Tongue (tissue), 3 donors: ENCODE measurements at places on chromosomes 13 and 19.

- DNase-seq: no peak
Observed at GRCh38 chr19:47704024-47704423, 9.2 kb upstream of the EHD2 start.

GRCh38 chr19:3684817-3685410 is 15.4 kb downstream of the PIP5K1C start:
- DNase-seq: no peak

DNA sequence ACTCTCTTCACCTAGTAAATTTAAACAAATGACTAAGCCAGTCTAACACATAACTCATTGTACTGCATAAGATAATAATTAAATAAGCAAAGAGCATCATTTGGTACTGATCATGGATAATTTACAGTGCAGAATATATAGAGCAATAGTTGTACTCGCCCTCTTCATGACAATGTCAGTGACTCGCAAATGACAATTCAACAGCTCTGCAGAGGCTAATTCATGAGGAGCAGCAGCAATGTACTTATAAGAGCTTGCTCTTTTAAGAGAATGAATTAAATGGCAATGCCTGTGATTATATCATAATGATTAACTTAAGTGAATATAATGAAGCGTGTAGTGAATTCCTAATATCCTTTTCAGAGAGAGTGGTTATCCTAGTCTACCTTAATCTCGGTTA is 284.5 kb upstream of the PCDH20 start:
- no peak for DNase-seq

GRCh38 chr19:2546128-2547032 is 70.5 kb downstream of the GADD45B start:
- peak; percentile 65 for DNase-seq

DNA sequence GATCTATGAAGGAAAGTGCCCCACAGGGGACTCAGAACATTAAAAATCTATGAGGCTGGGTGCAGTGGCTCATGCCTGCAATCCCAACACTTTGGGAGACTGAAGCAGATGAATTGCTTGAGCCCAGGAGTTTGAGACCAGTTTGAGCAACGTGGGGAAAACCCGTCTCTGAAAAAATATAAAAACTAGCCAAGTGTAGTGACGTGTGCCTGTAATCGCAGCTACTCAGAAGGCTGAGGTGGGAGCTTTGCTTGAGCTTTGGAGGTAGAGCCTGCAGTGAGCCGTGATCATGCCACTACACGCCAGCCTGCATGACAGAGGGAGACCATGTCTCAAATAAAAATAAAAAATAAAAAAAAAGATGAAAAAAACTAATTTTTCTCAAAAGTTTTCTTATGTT is 1070.6 kb downstream of the PCDH9 start:
- DNase-seq: peak; percentile 8

- DNase-seq: no peak
Observed at GRCh38 chr13:44336934-44337333, 36.7 kb upstream of the SERP2 start.

DNA sequence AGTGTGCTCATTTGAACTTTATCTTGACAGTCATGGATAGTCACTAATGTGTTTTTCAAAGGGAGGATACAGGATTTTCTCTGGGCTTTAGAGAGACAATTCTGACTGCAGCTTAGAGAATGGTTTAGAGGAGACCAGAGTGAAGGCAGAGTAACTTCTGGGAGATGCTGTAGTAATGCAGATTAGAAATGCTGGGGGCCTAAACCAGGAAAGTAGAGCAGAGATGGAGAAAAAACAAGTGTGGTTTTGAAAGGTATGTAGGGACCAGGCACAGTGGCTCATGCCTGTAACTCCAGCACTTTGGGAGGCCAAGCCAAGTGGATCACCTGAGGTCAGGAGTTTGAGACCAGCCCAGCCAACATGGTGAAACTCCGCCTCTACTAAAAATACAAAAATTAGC is 18.3 kb upstream of the CEBPA start:
- no peak for DNase-seq

GRCh38 chr13:50713523-50714248 is 129.8 kb downstream of the DLEU7 start:
- DNase-seq: no peak

GRCh38 chr13:46106839-46107371 is 2.1 kb upstream of the CPB2 start:
- DNase-seq: no peak

DNA sequence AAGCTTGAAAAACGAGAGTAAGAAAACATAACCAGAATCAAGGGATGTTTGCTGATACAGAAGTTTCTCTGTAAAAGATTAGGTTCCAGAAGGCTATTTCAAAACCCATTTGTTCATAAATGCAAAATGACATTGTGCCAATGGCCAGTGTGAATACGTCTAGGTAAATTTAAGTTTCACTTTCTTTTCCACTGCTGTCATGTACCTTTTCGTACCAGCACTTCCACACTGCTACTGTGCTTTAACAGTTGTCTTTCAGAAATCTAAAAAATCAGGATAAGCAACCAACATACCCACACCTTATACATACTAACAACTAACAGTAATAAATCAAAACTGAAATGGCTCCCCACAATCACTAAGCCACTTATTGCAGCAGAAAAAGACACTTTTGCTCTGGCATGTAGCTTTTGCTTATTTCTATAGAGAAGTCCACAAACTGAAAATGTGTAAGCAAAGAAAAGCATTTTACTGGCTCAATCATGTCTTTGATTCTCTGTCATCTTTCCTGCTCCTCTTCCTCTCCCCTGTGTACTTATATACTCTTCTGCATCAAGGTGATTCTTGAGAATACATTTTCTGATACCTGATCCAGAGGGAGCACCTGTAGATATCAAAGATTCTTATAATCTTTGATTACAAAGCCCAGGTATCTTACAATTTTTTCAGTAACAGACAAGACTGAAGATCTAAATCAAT is 34.3 kb downstream of the ELF1 start:
- DNase-seq: no peak

DNA sequence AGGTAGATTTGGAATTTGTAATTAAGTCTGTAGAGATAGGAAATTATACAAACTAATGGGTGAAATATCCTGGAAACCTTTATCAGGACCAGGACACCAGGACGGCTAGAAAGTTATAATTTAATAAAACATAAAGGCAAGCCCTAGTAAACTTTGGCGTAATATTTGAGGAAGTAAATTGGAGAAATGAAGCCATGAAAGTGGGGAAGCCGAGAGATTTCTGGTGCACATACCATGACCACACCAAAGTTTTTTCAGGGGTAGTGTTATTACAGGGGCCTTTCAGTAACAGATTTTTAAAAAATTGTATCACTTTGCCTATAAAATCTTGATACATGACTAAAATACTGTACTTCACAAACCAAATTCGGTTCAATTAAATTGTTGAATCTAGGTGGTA is 54.7 kb upstream of the URAD start:
- no peak for DNase-seq

DNA sequence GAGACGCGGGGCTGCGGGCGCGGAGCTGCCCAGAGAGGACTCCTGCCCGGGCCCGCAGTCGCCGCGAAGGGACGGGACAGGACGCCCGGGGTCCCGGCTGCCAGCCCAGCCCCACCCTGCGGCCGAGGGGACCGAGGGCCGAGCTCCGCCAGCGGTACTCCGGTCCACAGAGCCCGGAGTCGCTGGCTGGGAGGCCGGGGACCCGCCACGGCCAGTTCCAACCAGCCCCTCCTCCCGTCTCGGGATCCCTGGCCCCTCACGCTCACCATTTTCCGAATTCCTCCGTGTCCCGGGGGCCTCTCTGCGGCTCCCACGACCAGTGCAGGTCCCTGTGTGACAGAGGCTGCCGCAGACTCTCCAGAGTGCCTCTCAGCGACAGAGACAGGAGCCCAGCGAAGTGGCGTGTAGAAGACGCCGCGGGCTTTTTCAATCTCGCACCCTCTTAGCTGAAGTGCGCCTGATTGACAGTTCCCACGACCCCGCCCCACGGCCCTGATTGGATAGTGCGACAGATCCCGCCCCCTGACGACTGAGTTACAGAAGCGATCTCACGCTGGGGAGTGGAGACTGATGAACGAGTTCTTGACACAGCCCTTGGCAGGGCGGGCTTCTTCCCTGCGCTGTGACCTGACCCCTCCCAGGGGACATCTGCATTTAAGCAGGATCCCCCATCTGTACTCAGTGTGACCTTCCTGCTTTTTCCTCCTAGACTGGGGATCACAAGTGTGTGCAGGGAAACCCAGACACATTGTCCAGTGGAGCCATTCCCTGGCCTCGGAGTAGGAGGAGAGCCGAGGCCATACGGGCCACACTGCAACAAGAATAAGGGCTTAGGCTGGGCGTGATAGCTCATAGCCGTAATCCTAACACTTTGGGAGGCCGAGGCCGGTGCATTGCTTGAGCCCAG is 44.0 kb downstream of the ZNF823 start:
- DNase-seq: peak; percentile 98

GRCh38 chr13:99977334-99977911 is 4.2 kb upstream of the ZIC2 start:
- DNase-seq: no peak

GRCh38 chr19:10836479-10837330 is 693 bp upstream of the TMED1 start:
- no peak for DNase-seq

- no peak for DNase-seq
Observed at GRCh38 chr19:45195764-45196163, 17.2 kb downstream of the BLOC1S3 start.

DNA sequence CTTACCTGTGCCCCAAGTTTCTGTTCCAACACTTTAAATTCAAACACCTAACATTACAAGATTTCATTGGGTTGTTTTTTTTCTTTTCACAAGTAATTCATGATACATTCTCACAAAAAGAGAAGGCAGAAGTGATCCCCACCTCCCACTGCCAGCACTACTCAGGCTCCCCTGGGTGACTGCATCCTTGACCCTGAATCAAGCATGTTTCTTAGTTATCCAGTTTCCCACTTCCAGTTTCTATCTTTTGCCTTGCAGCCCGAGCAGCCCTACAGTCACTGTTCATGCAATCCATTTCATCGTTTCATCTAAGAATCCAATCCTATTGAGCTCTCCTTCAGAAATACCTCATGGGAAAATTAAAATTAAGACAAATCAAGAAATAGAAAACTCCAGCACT is 61.4 kb downstream of the RNASEH2B start:
- no peak for DNase-seq

GRCh38 chr19:11087870-11088505 is 1.3 kb upstream of the LDLR start:
- no peak for DNase-seq

- peak; percentile 36 for DNase-seq
Observed at GRCh38 chr13:27619093-27619727, 1.1 kb downstream of the LNX2 start.

- no peak for DNase-seq
Observed at GRCh38 chr19:35902870-35903475, 644 bp downstream of the HCST start.

- DNase-seq: no peak
Observed at GRCh38 chr13:28641600-28641926, 17.4 kb upstream of the POMP start.

DNA sequence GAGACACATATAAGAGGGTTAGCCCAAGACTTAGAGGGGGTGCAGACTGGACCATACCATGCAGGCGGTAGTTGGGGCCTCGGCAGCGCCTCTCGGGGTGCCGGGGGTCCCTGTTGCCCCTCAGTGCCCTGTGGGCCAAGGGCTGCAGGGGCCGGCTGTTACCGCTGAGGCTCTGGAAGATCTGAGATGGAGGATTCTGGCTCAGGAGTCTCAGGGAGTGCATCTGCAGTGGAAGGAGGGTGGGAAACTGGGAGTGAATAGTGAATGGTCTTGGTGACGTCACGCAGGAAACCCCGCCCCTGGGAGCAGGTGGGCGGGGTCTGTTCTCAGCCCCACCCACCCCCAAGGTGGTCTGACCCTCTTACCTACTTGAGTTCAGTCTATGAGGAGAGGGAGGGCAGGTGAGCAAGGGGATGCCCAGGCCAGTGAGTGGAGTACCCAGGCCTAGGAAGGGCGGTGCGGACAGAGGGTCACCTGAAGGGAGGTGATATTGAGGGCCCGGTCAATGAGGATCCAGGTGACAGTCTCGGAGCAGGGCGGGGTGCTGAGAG is 1.7 kb upstream of the DBP start:
- DNase-seq: no peak

GRCh38 chr19:18846862-18847548 is 15.2 kb downstream of the UPF1 start:
- peak; percentile 88 for DNase-seq

GRCh38 chr13:96871469-96871868 is 122.8 kb downstream of the OXGR1 start:
- DNase-seq: no peak

DNA sequence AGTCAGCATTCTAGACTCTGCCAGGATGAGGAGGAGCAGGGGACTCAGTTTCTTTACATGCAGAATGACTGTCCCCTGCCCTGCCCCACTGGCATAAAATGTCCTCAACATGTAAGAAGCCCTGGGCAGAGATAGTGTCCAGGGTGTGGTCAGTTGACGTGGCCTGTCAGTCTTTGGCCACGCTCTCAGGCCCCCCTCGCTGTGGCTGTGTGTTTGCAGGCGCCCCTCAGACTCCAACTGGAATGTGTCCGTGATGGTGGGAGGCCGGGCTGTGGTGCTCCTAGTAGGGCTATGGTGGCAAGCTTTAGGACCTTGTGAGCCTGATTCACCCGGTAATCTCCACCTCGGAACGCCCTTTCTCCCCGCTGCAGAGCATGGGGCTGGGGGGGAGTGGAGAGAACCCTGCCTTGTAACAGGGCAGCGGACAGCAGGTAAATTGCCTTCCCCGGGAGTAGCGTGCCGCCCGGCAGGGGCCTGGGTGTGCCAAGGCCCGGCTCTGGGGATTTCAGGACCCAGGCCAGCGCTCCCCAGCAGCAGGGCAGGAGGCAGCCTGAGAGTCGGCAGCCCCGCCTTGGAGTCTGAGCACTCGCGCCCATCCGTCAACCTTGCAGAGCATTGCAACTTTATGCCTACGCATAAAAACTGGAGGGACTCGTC is 62.3 kb downstream of the CHST8 start:
- peak; percentile 91 for DNase-seq

- DNase-seq: no peak
Observed at GRCh38 chr19:51489113-51489512, 10.8 kb downstream of the CEACAM18 start.

DNA sequence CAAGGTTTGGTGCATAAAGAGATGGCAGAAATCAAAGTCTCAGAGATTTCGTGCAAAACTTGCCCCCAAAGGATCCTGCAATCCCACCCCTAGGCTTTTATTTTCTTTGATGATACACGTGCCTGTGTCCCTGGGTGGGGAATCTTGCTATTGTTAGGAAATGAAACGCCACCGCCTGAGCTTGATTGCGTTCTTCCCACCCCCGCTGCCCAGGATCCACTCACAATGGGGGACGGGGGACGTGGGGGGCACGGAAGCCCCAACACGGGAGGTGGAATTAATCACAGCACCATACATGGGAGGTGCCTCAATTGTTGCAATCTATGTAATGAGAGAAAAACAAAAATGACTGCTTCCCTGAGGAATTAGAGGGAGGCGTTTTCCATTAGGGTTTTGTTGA is 39.6 kb downstream of the ZNRF4 start:
- no peak for DNase-seq

DNA sequence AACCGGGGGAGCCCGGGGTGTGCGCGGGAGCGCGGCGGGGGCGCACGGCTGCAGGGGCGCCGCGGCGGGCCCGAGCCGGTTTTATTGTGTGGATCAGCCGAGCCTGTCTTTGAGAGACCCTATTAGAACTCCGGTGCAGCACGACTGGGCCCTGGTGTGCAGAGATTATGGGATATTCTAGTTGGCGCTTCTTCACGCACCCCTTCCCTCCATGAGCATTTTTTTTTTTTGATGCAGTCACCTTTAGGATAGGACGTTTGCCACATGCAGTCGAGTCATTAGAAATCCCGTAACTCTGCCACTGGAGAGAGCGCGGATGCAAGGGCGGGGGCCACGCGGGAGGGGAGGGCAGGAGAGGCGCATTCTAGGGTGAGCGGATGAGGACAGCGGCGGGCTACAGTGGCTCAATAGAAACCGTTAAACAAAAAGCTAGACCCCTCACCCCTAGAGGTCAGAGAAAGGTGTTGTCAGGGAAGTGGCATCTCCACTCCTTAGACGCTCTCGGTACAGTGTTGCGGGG is 3.7 kb downstream of the FGF9 start:
- DNase-seq: peak; percentile 52
